T-helper 2 cell (primary cell): ENCODE measurements at places on chromosomes 12 and 14.

- peak; percentile 16 for DNase-seq
Measured at GRCh38 chr12:48824112-48824511, 5.8 kb downstream of the CACNB3 start.

- no peak for DNase-seq
Measured at GRCh38 chr12:18368594-18368993, 107.3 kb downstream of the PIK3C2G start.

DNA sequence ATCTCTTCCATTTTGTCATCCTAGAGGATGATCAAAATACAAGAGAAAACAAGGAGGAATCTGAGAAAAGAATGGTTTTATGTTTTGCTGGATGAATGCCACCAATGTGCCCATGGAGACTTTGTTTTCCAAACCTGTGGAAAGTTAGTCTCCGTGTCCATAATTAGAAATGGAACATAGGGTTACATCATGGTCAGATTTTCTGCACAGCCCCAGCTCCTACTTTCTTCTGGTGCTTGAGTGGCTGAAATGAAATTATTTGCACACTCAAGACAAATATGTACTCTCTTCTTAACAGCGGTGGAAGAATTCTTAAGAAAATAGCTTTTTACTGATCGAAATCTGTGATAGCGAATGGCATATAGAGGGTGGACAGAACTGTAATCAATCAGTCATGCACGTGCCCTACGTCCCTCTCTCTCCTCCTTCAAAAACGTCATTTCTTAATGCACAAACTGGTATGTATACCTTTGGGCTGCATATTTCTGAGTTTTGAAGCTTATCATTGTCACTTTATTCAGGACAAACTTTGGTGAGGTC lies 825.2 kb downstream of the AACS start:
- no peak for DNase-seq

DNA sequence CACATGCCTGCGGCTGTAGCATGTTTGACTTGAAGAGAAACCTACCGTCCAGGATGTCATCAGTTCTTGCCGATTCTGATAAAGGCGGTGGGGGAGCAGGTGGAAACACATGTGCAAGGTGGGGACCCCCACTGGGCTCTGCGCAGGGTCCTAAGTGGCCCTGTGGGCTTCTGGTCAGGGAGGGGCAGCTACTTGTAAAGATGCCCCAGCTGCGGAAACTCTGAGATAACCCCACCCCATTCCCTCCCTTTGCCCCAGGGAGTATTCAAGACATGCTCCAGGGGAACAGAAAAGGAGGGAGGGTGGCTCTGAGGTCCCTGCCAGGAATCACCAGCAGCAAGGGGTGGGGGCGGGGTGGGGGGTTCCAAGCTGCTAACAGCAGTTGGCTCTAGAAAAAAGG lies 67.6 kb downstream of the PIWIL1 start:
- DNase-seq: no peak

DNA sequence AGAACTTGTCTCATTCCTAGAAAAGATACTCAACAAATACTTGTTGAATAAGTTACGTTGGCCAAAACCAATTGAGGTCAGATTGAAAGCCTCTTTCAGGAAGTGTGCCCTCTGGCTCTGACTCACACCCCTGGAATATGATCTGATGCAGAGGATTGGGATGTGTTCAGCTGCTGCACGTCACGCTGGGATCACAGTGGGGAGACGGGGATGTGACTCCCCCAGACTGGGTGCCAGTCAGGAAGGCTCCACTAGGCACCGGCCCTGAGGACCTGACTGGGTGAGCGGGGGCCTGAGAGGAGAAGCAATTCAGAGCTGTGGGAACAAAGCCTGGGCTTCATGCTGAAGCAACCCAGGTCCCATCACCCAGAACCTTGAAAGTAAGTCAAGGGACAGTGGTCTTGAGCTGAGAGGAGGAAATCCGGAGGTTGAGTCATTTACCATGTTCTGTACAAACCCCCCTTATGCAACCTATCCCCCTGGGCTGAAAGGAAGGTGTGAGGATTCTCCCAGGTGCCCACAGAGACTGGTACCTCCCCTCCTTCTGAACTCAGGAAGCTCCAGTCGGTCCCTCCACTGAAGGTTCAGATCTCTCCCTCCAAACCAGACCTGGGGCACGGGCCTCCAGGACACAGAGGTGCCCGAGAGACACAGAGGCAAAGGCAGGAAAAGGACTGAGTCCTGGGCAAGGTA lies 3.9 kb downstream of the CEBPE start:
- no peak for DNase-seq

DNA sequence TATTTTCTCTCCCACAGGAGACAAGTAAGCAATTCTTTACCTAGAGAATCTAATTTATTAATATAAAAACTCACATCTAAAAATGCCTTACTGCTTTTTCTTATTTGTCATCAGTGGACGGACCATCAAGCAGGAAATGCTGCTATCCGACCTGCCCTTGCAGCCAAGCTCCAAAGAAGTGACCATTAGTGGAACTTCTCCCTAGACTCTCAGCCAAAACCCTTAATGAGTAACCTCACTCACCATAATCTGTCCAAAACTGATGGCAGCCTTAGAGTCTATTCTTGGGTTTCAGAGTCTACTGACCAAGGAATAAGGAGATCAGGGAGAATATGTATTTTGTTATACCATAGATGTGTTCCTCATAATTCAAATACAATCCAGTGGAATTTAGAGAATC lies 60.9 kb upstream of the CFL2 start:
- no peak for DNase-seq

- no peak for DNase-seq
Measured at GRCh38 chr12:73699318-73699717, 838.3 kb upstream of the ATXN7L3B start.

GRCh38 chr12:40336573-40337199 lies 111.9 kb downstream of the LRRK2 start:
- DNase-seq: no peak

DNA sequence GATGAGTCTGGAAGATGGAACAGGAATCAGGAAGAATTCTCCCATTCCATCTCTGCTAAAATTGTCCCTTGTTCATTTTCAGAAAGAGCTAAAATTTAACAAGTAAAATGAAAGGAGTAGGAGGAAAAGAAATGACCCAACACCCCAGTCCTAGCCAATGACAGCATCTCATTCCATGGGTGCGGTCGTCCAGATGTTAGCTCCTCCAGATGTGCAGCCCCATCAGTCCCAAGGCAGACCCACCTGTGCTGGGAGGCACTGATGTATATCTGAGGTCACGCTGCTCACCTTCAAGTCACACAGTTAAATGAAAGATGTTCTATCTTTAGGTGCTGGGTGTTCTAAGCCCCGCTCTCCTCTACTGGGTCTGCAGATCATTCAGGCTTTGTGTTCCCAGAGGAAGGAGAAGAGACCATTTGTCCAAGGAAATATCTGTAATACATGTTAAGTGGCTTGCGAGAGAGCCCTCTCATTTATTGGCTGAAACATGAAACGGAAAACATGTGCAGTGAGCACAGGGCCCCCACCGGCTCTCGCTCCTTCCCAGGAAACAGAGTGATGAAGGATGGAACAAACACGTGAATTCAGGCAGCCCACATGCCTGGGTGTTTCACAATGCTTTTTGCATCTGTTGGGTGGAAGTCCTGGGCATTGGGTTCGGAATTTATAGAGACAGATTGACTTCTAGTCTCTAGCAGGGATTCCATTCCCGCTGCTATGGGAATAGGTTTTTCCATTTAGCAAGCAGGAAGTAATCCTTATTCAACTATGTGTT lies 294.6 kb downstream of the NUAK1 start:
- DNase-seq: no peak

DNA sequence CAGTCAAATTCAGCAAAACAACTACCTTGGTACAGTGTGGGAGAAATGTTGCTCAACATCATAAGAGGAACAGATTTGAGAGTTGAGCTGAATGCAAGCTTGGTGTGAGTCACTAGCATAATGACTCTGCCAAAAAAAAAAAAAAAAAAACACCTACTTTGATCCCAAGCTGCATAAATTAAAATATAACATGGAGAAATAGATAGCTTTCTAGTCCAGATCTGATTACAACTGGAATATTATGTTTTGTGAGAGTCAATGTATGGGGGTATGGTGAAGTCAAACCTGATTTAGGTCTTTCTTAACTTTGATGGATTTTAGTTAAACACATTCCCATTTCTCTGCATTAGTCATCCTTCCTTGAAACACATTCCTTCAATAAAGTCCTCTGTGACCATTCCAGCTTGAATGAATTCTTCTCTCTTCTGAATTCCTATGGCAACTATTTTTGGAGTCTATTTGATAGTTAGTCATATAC lies 188.1 kb downstream of the SLC5A8 start:
- DNase-seq: no peak

DNA sequence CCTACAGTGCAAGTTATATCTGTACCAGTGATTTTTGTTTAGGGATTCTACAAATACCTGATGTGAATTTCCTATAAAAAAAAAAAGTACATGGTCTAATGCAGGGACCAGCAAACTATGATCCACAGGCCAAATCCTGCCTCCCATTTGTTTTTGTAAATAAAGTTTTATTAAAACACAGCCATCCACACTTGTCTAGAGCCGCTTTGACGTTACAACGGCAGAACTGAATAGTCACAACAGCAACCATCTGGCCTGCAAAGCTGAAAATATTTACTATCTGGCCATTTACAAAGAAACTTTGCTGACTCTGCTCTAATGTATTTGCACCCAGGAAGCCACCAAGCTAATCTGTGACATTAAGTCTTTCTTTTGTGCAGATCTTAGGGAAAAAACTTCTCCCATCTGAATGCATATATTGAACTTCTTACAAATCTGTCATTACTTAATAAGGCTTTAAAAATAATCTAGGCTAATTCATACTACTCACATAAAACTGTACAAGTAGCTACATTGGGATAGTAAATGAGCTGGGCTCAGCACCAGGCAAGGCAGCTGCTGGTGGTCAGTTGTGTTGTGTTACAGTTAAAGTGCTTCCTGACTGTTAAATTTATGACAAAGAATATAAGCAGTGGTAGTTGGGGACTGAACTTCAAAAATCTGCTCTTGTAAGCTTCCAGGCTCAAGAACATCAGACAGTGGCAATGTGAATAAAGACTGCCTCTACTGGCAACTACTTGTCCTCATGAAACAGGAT lies 303.3 kb downstream of the MED13L start:
- DNase-seq: no peak

DNA sequence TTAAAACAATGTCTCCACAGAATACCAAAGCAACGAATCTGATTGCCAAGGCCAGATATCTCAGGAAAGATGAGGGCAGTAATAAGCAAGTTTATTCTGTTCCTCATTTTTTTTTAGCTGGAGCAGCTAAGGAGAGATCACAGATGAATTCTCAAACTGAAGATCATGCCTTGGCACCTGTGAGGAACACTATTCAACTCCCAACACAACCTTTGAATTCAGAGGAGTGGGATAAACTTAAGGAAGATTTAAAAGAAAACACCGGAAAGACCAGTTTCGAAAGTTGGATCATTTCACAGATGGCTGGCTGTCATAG lies 994 bp downstream of the PRORP start:
- DNase-seq: no peak

DNA sequence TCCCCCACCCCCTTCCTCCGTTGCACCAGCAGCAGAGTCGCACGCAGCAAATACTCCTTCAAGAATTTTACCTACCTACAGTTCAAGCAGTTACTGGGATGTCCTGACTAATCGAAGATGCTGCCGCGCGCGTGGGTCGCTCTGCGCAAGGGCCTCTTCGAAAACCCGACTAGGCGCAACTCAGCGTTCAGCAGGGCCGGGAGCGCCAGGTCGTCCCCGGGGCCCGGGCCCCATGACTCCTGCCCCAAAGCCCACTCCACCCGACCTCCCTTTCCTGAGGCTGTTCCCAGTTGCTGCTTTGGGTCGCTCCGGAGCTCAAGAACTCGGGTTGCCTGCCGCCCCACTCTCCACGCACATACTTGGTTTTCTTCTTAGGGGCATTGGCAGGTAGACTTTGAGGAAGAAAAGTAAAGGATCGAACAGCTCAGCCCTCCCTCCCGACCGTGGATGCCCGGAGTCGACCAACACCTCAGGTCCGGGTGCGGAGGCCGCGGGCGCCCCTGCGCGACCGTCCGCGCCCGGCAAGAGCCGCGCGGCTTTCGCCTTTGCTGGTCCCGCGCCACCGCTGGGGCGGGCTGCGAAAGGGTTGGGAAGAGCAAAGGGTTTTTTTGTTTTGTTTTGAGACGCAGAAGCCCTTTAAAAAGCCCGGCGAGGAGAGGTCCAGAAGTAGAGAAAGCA lies 1.9 kb downstream of the BMP4 start:
- no peak for DNase-seq

DNA sequence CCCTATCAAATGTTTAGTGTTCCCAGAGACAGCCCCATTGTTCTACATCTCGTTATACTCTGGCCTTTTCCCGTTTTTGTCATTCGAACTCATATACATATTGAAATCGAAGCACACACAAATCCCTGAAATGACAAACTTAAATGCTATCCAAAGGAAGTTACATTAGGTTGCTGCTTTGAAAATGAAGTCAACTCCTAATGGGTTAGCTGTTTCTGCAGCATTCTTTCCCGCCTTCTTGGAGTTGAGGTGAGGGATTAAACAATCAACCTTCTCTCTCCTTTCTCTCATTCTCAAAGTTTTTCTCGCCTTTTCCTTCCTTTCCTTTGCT lies 642 bp upstream of the PHC1 start:
- no peak for DNase-seq

DNA sequence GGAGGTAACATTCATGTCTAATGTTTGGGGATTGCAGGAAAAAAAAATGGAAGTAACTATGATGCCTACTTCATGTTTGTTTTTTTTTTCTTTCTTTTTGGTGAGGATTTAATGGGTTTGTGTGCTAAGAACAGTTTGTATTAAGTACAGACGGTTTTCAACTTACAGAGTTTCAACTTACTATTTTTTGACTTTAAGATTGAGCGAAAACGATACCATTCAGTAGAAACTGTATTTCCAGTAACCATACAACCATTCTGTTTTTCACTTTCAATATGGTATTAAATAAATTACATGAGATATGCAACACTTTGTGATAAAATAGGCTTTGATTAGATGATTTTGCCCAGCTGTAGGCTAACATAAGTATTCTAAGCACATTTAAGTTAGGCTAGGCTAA lies 10.4 kb downstream of the TECPR2 start:
- DNase-seq: no peak

DNA sequence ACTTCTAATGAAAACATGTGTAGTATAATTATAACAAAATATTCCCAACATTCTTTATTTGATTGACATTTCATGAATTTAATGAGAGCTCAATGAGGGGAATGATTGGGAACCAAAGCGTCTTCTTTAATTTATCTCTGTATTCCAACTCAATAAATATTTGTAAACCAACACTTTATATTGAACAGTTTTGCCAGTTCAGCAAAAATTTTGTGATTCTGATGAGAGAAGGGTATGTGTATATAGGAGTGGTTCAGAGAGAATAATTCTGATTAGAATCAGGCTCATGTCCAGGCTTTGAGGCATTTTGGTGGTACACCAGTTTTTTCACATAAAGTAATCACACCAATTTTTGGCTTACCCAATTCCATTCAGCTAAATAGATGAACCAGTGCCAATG lies 564.2 kb downstream of the TMTC2 start:
- no peak for DNase-seq

DNA sequence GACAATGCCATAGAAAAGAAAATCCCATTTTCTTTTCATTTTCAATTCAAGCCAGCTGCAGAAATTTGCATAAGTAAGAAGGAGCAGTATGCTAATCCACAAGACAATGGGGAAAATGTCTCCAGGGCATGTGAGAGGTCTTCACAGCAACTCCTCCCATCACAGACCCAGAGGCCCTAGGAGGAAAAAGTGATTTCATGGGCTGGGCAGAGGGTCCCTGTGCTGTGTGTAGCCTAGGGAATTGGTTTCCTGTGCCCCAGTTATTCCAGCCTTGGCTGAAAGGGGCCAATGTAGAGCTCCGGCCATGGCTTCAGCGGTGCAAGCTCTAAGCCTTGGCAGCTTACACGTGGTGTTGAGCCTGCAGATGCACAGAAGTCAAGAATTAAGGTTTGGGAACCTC lies 211.4 kb downstream of the CCDC59 start:
- DNase-seq: no peak
